Glutamatergic neuron (in vitro differentiated cells): ENCODE measurements at places on chromosomes 7 and 10.

DNA sequence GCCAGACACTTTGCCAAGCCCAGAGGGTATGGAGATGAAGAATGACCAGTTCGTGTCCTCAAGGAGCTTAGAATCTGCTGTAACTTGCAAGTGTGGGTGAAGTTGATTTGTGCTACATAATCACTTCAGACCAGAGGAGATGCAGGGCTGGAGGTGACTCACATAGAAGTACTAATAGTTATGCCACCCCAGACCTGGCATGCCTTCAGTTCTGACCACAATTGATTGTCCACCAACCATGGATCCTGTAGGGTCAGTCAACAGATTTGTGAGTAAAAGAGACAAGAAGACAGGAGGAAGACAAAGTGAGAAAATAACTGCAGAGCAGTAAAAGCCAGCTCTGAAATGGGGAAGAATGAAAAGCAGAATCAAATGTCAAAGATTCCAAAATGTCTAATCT lies 51.2 kb upstream of the BMPER start:
- H3K4me1 ChIP-seq = peaks cover under 1% of the 10 kb centered on the region
- DNase-seq = no peak
- no peak overlapping the region for H3K27ac ChIP-seq
- no peak overlapping the region for H3K4me3 ChIP-seq
- no peaks in the 10 kb centered on the region for H3K27me3 ChIP-seq

- H3K27me3 ChIP-seq = no peaks in the 10 kb centered on the region
- H3K36me3 ChIP-seq = no peaks in the 10 kb centered on the region
- DNase-seq = no peak
- H3K27ac ChIP-seq = no peak overlapping the region
Observed at GRCh38 chr10:20417791-20418190, 479.3 kb downstream of the NEBL start.

DNA sequence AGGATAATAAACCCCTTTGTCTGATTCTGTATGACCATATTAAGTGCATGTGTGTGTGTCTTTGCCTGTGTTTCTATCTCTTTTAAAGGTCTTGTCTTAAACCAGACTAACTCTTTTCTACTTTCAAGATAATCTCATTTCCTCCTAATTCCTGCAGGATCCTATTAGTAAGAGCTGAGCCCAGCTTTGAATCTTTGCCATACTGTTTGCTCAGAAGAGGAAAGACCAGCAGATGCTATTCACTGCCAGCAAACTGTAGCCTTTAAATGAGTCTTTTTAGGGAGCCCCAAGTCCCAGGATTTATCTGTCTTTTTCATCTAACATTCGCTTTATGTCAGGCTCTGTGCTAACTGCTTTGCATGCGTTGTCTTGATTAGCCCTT lies 2.9 kb downstream of the GPR158 start:
- H3K4me3 ChIP-seq = peak overlapping the region; percentile 88
- no peaks in the 10 kb centered on the region for H3K4me1 ChIP-seq
- H3K36me3 ChIP-seq = no peaks in the 10 kb centered on the region
- no peak for DNase-seq
- H3K27ac ChIP-seq = no peak overlapping the region
- H3K27me3 ChIP-seq = peaks cover 5% of the 10 kb centered on the region

DNA sequence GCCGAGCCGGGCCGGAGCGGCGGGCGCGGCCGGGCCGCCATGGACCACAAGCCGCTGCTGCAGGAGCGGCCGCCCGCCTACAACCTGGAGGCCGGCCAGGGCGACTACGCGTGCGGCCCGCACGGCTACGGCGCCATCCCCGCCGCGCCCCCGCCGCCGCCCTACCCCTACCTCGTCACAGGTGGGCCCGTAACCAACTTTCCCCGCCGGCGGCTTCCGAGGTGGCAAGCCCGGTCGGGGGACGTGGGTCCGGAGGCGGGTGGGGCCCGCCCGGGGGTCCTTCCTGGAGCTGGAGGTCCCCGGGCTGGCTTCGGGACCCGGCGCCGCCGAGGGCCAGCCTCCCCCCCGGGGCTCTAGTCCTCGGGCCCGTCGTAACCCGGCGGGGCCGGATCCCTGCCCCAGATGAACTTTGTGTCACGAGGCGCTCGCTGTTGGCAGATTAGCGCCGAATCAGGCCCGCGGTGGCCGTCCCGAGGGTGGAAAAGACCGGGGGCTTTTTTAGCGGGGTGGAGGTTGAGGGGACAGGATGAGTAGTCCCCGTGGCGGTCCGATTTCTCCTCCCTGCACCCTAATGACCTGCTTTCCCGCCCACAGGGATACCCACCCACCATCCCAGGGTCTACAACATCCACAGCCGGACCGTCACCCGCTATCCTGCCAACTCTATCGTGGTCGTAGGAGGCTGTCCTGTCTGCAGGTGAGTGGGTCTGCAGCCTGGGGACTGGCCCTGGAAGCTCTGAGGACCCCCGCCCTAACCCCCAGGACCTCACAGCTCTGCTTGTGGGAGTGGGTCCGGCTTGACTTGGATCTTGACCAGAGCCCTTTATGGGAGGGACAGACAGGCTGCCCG lies 496 bp downstream of the BRI3 start:
- no peaks in the 10 kb centered on the region for H3K36me3 ChIP-seq
- H3K4me3 ChIP-seq = peak overlapping the region; percentile 96
- H3K4me1 ChIP-seq = peaks cover 22% of the 10 kb centered on the region
- no peak for DNase-seq
- peaks cover 18% of the 10 kb centered on the region for H3K27me3 ChIP-seq

GRCh38 chr7:78487464-78487863 lies 688.9 kb downstream of the PHTF2 start:
- H3K4me3 ChIP-seq = no peak overlapping the region
- H3K27me3 ChIP-seq = no peaks in the 10 kb centered on the region
- no peaks in the 10 kb centered on the region for H3K36me3 ChIP-seq

- DNase-seq = no peak
- peaks cover 6% of the 10 kb centered on the region for H3K36me3 ChIP-seq
- H3K27me3 ChIP-seq = peaks cover 4% of the 10 kb centered on the region
- H3K4me1 ChIP-seq = no peaks in the 10 kb centered on the region
- no peak overlapping the region for H3K4me3 ChIP-seq
- no peak overlapping the region for H3K27ac ChIP-seq
Observed at GRCh38 chr7:696812-697551, 29.5 kb upstream of the DNAAF5 start.

GRCh38 chr10:71575934-71576801 lies 143.4 kb downstream of the C10orf105 start:
- no peak overlapping the region for H3K4me3 ChIP-seq
- H3K4me1 ChIP-seq = peaks cover 17% of the 10 kb centered on the region
- no peak overlapping the region for H3K27ac ChIP-seq
- no peak for DNase-seq

DNA sequence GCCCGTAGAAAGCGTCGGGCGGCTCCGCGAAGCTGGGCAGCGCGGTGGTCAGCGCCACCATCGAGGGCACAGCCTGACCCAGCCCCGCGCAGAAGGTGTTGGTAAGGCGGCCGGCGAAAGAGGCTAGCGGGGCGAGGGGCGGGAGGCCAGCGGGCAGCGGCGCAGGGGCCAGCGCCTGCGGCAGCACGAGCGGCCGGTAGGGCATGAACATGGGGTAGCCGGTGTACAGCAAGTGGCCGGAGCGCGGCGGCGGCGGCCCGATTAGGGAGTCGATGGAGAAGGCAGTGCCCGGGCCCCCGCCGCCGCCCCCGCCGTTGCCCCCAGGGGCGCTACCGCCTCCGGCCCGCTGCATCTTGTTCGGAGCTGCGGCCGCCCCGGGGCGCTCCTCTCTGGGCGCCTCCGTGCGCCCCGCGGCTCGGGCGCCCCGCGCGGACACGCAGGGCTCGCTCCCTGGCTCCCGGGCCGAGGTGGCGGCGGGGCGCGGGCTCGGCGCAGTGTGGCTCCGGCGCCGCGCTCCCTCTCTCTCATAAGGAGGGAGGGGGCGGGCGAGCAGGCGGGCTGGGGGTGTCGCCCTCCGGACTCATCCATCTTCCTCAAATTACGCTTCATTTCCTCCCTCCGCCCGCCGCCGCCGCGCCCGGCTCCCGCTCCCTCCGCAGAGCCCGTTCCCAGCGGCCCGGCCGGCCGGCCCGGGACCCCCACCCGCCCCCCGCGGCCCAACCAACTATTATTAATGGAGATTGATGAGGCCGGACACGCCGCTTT lies at the start of gene GBX1:
Gene GBX1 (minus strand): TSS at position 498 of the 765 bp plus-strand sequence. CDS start 146 bp downstream, at position 352.
- peak within 1 kb of the TSS; percentile 81 for H3K4me3 ChIP-seq
- peak; percentile 68 for DNase-seq
- H3K27ac ChIP-seq = no peak within 1 kb of the TSS
- peaks cover 21% of the 10 kb centered on the region for H3K27me3 ChIP-seq
- H3K36me3 ChIP-seq = no peaks in the 10 kb centered on the region

DNA sequence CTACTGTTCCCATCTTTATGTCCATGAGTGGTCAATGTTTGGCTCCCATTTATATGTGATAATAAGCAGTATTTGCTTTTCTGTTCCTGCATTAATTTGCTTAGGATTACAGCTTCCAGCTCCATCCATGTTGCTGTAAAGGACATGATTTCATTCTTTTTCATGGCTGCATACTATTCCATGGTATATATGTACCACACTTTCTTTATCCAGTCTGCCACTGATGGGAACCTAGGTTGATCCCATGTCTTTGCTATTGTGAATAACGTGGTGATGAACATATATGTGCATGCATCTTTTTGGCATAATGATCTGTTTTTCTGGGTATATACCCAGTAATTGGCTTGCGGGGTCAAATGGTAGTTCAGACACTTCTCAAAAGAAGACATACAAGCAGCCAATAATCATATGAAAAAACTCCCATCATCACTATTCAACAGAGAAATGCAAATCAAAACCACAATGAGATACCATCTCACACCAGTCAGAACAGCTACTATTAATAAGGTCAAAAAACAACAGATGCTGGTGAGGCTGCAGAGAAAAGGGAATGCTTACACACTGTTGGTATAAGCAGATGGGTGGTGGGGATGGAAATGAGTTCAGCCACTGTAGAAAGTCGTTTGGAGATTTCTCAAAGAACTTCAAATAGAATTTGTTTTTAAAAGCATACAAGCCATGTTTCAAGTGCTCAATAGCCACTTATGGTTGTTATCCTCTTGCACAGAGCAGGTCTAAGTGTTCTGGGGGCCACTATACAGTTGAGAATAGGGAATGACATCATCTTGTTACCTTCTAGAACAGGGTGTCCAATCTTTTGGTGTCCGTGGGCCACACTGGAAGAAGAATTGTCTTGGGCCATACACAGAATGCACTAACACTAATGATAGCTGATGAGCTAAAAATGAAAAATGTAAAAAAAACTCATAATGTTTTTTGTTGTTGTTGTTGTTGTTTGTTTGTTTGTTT lies 23.2 kb upstream of the SDK1 start:
- H3K36me3 ChIP-seq = peaks cover 20% of the 10 kb centered on the region
- peaks cover 10% of the 10 kb centered on the region for H3K27me3 ChIP-seq
- peak overlapping the region; percentile 48 for H3K27ac ChIP-seq
- H3K4me1 ChIP-seq = peaks cover 30% of the 10 kb centered on the region
- H3K4me3 ChIP-seq = no peak overlapping the region

DNA sequence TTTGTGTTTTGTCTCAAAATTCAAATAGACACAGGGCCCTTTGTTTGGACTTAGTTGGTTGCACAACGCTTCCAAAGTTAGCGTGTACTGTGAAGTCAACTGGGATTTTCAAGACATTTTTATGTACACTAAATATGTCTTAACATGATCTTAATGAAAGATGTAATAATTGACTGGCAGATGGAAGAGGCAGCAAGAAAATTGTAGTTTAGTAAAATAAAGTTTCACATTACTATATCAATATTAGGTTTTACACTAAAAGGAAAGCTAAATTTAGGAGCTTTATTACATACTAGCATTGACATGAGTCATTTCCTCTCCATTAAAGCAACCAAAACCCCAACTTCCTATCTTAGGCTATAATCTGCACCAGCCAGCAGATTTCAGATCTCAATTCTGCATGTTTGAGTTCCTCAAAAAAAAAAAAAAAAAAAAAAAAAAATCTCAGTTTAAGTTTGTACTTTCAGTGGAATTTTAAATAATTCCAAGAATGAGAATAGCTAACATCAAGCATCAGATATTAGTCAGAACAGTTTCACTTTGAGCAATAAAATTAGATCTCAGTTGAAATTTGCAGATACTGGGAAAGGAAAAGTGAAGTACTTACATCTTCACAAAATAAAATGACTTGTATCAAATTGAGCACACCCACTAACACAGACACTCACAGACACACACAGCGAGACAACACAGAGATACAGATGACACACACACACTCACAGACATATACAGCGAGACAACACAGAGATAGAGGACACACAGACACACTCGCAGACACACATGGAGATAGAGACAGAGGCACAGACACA lies 346.6 kb upstream of the KLF6 start:
- H3K36me3 ChIP-seq = peaks cover under 1% of the 10 kb centered on the region
- no peak for DNase-seq
- no peak overlapping the region for H3K27ac ChIP-seq
- no peaks in the 10 kb centered on the region for H3K4me1 ChIP-seq
- no peak overlapping the region for H3K4me3 ChIP-seq

- no peaks in the 10 kb centered on the region for H3K27me3 ChIP-seq
- no peak for DNase-seq
- H3K4me3 ChIP-seq = no peak overlapping the region
- no peaks in the 10 kb centered on the region for H3K36me3 ChIP-seq
- no peaks in the 10 kb centered on the region for H3K4me1 ChIP-seq
Observed at GRCh38 chr10:43430926-43431663, 5.8 kb upstream of the ZNF487 start.

DNA sequence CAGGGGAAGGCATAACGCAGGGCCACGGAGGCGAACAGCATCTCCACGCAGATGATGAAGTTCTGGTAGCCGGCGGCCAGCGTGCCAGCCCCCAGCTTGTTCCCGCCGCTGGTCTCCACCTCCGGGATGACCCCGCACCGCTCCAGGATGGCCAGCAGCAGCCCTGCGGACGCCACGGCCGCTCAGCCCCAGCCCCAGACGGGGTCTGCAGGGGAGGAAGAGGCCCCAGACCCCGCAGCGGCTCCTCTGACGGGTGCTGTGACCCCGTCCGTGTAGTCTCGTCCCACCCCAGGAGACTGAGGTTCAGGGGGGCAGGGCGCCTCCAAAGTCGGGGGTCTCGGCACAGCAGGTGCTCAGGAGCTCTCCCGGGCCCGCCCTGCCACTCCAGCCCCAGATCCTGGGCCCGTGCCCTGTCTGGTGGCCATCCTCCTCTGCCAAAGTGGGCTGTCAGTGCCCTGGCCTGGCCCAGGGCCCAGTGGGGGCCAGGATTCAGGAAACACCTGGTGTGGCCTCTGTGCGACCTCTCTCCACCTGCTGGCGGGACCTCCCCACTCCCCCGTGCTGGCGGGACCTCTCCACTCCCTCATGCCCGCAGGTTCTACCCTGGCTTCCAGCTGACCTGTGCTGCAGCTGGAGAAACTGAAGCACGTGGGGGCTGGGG lies 8.1 kb downstream of the TMEM184A start:
- H3K27me3 ChIP-seq = no peaks in the 10 kb centered on the region
- no peak for DNase-seq
- peaks cover 1% of the 10 kb centered on the region for H3K4me1 ChIP-seq
- no peaks in the 10 kb centered on the region for H3K36me3 ChIP-seq

GRCh38 chr10:20075713-20076112 lies 259.5 kb downstream of the PLXDC2 start:
- H3K4me3 ChIP-seq = no peak overlapping the region
- no peaks in the 10 kb centered on the region for H3K27me3 ChIP-seq
- H3K4me1 ChIP-seq = no peaks in the 10 kb centered on the region
- H3K36me3 ChIP-seq = peaks cover 5% of the 10 kb centered on the region

GRCh38 chr10:103905441-103905840 lies 12.5 kb downstream of the STN1 start:
- H3K27me3 ChIP-seq = peaks cover 5% of the 10 kb centered on the region
- peaks cover 34% of the 10 kb centered on the region for H3K4me1 ChIP-seq
- no peak overlapping the region for H3K4me3 ChIP-seq
- H3K36me3 ChIP-seq = no peaks in the 10 kb centered on the region
- DNase-seq = no peak
- peak overlapping the region; percentile 84 for H3K27ac ChIP-seq

GRCh38 chr10:14378387-14378960 lies 47.8 kb upstream of the FRMD4A start:
- H3K4me1 ChIP-seq = no peaks in the 10 kb centered on the region
- H3K4me3 ChIP-seq = no peak overlapping the region
- no peaks in the 10 kb centered on the region for H3K27me3 ChIP-seq
- no peak for DNase-seq
- no peaks in the 10 kb centered on the region for H3K36me3 ChIP-seq
